Activated T-helper 17 cell treated with anti-CD3 and anti-CD28 coated beads, Interleukin-2, amount 50 U/mL, for 72 hours (primary cell): ENCODE measurements at places on chromosomes 7 and 10. TPM values are rescaled to one million over a fixed set of nuclear protein-coding genes. Genes with fewer than 3 reads are reported as not detected.

Gene NRCAM
- total RNA-seq = not detected

Gene HOXA9
- total RNA-seq = not detected

Gene CACNA2D1
- total RNA-seq = not detected

Gene CNNM1
- total RNA-seq = 0.61 TPM

Gene AASS
- 2.2 TPM for total RNA-seq

Gene SPDYE11
- total RNA-seq = not detected

Gene INTS1
- total RNA-seq = 147 TPM

Gene MLXIPL
- total RNA-seq = not detected
